ENCODE measurements at places on chromosomes 1 and 21.

GRCh38 chr1:21702780-21703179 lies 33.6 kb upstream of the RAP1GAP start:
- no peak for DNase-seq

- DNase-seq, result no peak
Measured at GRCh38 chr1:218409946-218410510, 64.9 kb downstream of the TGFB2 start.

GRCh38 chr1:209831615-209832014 lies 3.8 kb downstream of the UTP25 start:
- DNase-seq, result no peak

GRCh38 chr21:25509862-25510261 lies 97.4 kb downstream of the MRPL39 start:
- no peak for DNase-seq

DNA sequence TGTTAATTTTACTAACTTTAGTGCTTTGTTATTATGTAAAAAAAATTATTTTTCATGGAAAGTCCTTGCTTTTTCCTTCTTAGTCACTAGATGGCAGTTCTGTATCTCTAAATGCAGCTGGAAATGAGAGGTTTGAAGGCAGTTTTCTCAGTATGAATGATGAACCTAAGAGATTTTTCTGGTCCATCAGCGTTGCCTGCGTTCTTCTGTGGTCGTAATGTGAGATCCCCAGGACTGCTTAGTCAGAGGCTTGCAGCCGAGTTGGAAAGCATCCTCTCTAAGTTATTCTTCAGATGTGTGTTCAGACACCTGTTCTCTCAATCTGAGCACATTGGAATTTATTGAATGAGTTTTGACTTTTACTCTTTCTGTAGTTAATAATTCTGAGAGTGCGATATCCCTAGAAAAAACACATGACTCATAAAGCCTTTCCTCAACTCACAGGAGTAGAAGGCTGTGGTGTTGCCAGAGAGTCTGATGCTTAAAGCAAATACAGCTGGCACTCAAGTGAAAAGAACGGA lies 99.3 kb downstream of the FMN2 start:
- DNase-seq, result no peak

- no peak for DNase-seq
Measured at GRCh38 chr21:42654179-42654912, 925 bp downstream of the PDE9A start.

GRCh38 chr1:224262373-224263054 lies 67.5 kb downstream of the NVL start:
- no peak for DNase-seq

- DNase-seq, result no peak
Measured at GRCh38 chr1:29389533-29390041, 153.3 kb downstream of the PTPRU start.

DNA sequence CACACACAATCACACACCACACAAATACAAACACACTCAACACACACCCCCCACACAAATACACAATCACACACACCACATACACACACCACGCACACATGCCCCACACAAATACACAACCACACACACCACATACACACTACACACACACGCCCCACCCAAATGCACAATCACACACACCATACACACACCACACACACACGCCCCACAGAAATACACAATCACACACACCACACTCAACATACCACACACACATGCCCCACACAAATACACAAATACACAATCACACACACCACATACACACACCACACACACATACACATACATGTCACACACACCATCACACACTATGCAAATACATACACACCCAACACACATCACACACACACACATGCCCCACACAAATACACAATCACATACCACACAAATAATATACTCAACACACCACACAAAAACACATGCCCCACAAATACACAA lies 50.2 kb downstream of the PRDM15 start:
- no peak for DNase-seq

GRCh38 chr1:226937940-226938725 lies 2.0 kb upstream of the COQ8A start:
- no peak for DNase-seq

GRCh38 chr1:175287849-175288248 lies 95.3 kb upstream of the KIAA0040 start:
- DNase-seq, result no peak

DNA sequence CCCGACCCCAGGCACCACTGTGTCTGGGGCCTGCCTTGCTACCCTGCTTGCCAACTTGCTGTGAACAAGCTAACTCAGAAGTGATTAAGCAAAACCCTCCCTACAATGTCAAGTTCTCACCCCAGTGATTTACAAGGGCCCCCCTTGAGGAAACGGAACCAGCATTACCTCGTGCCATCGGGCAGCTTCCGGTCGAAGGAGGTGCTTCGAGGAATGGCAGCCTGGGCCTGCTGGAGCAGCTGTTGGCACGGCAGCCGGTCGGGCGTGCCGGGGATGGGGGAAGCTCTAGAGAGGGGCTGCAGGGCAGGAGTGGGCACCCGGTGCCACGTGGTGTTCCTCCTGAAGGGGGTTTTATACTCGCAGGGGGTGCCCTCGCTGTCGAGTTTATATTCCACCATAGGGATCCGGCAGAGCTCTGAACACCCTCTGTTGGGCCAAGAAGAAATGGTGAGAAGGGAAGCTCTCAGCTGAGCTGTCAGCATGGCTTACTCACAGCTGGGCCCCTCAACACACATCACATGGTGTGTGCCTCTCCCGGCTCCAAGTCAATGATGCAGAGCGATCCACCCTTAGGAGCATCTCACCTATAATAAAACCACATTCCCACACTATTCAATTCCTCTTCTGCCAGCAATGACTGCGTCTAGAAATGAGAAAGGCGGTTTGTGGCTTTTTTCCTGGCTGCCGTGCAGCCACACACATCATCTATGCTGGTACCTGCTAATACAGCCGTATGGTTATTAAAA lies 184.4 kb downstream of the SIPA1L2 start:
- DNase-seq, result no peak

- no peak for DNase-seq
Measured at GRCh38 chr21:44301961-44302406, 2.1 kb downstream of the PFKL start.

DNA sequence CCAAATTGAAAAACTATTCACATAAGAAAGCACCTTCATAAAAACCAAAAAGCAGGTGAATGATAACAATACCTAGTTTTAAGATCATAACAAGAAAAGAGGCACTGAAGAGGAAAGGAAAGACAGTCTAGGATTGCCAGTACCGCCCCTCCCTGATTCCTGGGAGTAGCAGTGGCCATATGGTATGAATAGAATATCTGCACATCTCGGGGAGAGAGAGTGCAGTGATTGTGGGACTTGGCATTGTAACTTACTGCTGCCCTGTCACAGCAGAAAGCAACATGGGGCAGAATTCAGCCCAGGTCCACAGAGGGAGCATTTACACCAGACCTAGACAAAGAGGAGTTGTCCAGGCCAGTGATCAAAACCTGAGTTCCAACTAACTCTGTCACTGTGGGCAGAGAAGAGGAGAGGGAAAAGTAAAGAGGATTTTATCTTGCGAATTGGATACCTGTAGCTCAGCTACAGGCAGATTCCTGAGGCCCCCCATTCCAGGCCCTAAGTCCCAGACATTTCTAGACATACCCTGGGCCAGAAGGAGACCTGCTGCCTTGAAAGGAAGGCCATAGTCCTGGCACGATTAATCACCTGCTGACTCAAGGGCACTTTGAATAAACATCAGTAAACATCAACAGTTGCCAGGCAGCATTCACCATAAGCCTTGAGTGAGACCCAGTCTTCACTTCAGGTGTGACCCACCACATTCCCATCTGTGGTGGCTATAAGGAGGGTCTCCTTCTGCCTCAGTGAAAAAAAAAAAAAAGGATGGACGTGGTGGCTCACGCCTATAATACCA lies 397.5 kb downstream of the TGFB2 start:
- no peak for DNase-seq
